ENCODE measurements at places on chromosomes 3 and 15.

GRCh38 chr15:47266566-47266965, 450.7 kb upstream of the SEMA6D start:
- no peak for DNase-seq

DNA sequence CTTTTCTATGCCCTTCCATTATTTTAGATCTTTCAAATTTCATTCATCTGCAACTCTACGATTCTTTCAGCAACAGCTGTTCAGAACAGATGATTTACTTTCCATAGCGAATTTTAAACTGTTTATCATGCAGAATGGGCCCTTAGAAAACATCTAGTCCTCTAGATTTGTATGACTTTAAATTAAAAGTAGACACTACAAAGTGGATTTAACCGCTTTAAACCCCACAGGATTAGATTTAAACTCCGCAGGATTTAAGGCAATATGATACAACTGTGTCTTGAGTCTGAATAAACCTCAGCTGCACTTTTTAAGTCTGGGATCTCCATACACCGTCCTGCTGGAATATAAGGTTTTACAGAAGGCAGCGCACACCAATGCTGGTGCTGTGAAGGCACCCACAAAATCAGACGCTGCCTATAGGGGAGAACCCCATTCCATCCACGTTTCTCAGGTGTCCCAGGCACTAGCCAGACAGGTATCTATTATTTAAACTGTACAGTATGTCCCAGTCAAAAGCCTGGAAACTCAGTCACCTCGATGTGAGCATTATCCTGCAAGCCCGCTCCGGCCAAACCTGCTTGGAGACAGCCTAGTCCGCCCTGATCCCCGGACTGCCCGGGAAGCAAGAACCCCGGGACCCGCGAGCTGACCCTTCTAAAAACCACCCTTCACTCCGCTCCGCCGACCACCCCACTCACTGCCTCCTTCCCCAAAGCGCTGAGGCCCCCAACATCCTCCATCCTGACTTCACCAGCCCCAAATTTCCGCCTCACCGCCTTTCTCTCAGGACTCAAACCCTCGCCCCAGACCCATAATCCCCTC, 768 bp downstream of the ANO10 start:
- no peak for DNase-seq

GRCh38 chr15:96412906-96413231, 82.4 kb downstream of the NR2F2 start:
- no peak for DNase-seq

GRCh38 chr15:63014578-63014977, 28.0 kb upstream of the TPM1 start:
- no peak for DNase-seq

- no peak for DNase-seq
Measured at GRCh38 chr3:153624310-153625030, 462.4 kb downstream of the RAP2B start.
